ENCODE measurements at places on chromosomes 7 and 10. TPM values are rescaled to one million over a fixed set of nuclear protein-coding genes. Genes with fewer than 3 reads are reported as not detected.

PBLD gene
- 6.1 TPM for total RNA-seq

ITGB8 gene
- 14.4 TPM for total RNA-seq

GPR15LG gene
- not detected for total RNA-seq

AKR1C8 gene
- not detected for total RNA-seq

TEX47 gene
- total RNA-seq = not detected

TMEM270 gene
- 1.1 TPM for total RNA-seq

MRPL32 gene
- total RNA-seq = 40.9 TPM

KCP gene
- not detected for total RNA-seq

NODAL gene
- total RNA-seq = not detected

CDK1 gene
- total RNA-seq = 98.9 TPM

EEPD1 gene
- 10.1 TPM for total RNA-seq

WNT8B gene
- 0.28 TPM for total RNA-seq

DLD gene
- 60.9 TPM for total RNA-seq

LLCFC1 gene
- not detected for total RNA-seq

PLOD3 gene
- total RNA-seq = 30.6 TPM
